ENCODE measurements at places on chromosomes 11 and 22. TPM values are rescaled to one million over a fixed set of nuclear protein-coding genes. Genes with fewer than 3 reads are reported as not detected.

MIOX gene
- not detected for total RNA-seq

KCTD21 gene
- 18.1 TPM for total RNA-seq

MUC2 gene
- not detected for total RNA-seq

RAC2 gene
- 126 TPM for total RNA-seq

CD81 gene
- 733 TPM for total RNA-seq

IFITM1 gene
- 86.5 TPM for total RNA-seq

SVIP gene
- 21.7 TPM for total RNA-seq

C11orf65 gene
- total RNA-seq = not detected

SERPING1 gene
- 1.5 TPM for total RNA-seq

NXPE2 gene
- not detected for total RNA-seq

KCNK4 gene
- total RNA-seq = not detected

OR52H1 gene
- not detected for total RNA-seq

KRTAP5-7 gene
- total RNA-seq = not detected

YWHAH gene
- total RNA-seq = 188 TPM

C11orf42 gene
- not detected for total RNA-seq

CDCA5 gene
- 3.7 TPM for total RNA-seq

USP35 gene
- 9.0 TPM for total RNA-seq

OR51I1 gene
- total RNA-seq = not detected

CSRP3 gene
- not detected for total RNA-seq

OR56A4 gene
- total RNA-seq = not detected

APOA4 gene
- not detected for total RNA-seq

TRIM29 gene
- total RNA-seq = not detected

ZW10 gene
- 17.2 TPM for total RNA-seq

CNGA4 gene
- total RNA-seq = 0.12 TPM

BRMS1 gene
- total RNA-seq = 60.6 TPM

JRKL gene
- 6.8 TPM for total RNA-seq

ASCL2 gene
- not detected for total RNA-seq

TMX2 gene
- 51.5 TPM for total RNA-seq

OR51B2 gene
- not detected for total RNA-seq

ADAMTS8 gene
- total RNA-seq = not detected

ADORA2A gene
- total RNA-seq = 60.6 TPM

JAML gene
- not detected for total RNA-seq

OR6A2 gene
- 0.19 TPM for total RNA-seq

C11orf87 gene
- total RNA-seq = 0.12 TPM

FREY1 gene
- not detected for total RNA-seq

TOLLIP gene
- 57.4 TPM for total RNA-seq

SPI1 gene
- total RNA-seq = not detected

PLEKHB1 gene
- 0.58 TPM for total RNA-seq

All from glomerular endothelial cell (primary cell).